Stimulated activated CD8-positive, alpha-beta memory T cell treated with anti-CD3 and anti-CD28 coated beads, Interleukin-4, amount 100 ng/mL, for 1 hour (primary cell): ENCODE measurements at places on chromosomes 1 and 21.

DNA sequence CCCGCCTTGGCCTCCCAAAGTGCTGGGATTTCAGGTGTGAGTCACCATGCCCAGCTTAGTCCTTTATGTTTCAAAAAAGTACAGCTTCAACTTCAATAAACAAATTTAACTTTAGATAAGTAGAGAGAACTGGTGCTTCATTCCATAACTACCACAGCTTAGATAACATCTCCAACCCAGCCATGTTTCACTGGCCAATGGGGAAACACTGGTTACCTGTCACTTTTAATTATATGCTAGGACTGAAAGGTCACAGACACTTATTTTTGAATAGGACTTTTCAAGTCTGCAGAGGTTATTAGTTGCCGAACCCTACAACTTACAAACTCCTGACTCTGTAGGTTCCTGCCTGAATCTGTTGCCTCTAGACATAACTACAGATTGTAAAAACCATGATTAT is 56.5 kb upstream of the ST6GALNAC3 start:
- DNase-seq = no peak

GRCh38 chr1:164843743-164844500 is 284.9 kb downstream of the PBX1 start:
- DNase-seq = no peak

DNA sequence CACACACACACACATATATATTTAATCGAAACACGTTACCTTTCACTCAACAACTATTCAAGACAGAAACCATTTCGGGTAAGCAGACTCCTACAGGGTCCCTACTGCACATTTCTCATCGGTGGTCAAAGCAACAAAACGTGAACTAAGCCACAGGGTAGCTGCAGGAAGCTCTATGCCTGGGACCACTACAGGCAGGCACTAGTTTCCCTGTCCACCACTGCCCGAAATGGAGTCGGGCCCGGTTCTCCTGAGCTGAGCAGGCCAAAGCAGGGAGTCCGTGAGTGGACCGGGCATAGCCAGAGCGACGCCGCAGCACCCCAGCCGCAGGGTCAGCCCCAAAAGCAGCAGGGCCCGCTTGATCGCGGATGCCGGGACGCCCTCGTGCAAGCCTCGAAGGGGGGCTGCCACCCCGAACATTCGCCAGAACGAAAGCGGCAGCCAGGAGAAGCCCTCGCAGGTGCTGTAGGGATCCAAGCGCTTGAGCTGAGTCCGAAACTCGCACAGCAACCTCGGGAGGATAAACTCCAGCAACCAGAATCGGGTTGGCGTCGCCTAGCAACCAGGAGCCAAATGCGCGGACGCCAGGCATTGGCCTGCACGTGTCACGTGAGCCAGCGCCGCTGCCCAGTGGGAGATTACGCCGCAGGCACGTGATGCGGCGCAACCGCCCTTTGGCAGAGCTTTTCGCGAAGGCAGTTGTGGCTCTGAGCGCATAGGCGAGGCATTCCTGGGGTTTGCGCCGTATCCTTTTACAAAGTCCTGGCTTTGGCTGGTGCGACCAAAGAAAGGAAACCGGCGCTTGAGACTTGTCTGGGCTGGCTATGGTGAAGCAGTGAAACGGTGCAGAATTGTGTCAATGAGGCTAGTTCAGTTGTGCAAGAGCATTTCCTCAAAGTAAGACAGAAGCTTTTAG is 13.9 kb upstream of the DDI2 start:
- DNase-seq = peak; percentile 85

DNA sequence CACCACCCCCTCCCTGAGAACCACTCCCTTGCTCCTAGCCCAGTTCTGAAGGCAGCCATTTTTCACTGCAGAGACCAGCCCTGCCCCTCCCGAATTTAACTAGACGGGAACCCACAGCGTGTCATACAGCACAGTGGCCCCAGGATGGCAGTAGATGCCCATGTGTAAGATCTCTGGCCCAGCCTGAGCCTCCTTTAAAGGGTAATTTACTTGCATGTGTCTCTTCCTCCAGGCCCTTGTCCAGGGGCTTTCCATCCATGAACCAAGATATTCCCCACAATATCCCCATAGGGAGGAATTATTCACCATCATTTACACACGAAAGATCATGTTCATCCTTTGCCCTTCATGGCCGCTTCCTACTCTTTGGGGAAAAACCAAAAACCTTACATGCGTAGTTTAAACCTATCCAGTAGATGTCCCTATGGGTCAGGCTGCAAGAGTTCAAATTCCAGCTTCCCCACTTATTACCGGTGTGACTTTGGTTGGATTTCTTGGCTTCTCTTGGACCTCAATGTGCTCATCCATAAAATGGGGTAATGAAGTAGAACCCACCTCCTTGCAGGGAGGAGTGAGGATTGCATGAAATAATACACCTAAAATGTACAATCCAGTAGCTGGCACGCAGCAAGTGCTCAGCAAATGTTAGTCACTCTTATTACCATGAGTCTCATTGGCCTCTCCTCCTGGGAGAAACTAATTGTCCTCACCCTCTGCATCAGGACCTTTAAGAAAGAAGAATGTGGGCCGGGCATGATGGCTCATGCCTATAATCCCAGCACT is 4.0 kb upstream of the LACTBL1 start:
- no peak for DNase-seq

- DNase-seq = no peak
These were observed 8.1 kb upstream of the DNASE2B start for GRCh38 chr1:84390226-84390625.

DNA sequence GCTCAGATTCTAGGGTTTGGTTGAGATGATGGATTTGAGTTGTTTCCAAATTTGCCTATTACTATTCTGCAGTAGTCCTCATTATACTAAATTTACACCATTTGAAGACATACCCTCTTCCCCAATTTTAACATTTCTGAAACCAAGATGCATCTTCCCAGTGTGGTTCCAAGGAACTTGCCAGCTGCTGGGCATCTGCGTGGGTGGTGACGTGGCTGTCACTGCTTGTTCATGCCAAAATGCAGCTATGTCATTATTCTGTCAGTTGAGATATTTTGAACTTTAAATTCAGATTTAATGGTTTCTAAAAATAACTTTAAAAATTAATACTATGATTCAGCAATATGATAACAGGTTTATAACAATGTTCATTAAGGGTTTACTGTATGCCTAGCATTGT is 1.2 kb downstream of the ZFP69 start:
- no peak for DNase-seq

- no peak for DNase-seq
These were observed 99.3 kb upstream of the PLD5 start for GRCh38 chr1:242623756-242624155.

DNA sequence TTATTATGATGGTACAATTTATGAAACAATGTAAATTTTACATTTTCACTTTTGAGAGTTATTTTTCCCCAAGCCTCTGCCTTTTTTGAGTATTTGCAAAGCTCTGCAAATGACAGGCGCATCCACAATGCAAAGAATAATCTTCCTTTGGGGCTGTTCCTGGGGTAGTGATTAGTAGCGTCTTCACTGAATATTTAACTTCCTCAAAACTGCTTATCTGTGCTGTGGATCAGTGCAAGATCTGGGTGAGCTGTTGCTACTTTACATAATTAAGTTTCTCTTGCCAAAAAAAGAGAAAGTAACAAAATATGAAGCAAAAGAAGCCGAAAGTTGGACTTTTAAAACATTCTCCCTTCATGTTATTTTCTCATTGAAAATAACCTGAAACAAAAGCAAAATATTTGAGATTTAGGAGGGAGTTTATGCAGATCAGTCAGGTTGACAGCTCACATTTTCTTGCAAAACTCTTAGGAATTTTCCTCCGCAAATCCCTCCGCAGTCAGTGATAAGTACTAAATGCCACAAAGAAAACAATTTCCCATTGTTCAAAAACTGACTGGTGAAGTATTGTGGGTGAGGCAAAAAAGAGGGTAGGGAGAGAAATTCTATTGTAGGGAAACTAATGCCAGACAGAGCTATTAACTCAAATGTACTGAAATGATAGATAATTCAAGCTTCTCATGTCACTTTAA is 276.4 kb upstream of the B3GALT2 start:
- DNase-seq = no peak

DNA sequence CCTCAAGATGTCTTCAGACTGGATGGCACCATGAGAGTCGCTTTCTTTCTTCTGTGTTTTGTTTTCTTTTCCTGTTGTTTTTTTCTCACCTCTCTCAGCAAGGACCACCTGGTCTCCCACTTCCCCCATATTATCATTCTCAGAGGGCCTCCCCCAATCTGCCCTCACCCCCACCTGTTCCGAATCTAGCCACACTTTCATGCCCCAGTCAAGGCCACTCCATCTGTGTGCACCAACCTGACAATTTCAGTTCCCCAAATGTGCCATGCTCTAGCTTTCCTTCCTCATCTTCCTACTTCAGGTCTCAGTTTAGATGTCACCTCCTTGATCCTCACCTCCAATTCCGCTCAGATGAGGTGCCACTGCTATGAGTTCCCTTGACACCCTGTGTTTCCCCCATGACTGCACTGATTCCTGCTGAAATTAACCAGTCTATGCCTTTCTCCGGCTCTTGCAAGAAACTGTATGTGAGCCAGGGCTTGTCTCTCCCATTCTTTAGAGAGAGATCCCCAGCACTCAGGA is 146.2 kb downstream of the PLPP3 start:
- DNase-seq = no peak
